Activated effector memory CD4-positive, alpha-beta T cell treated with Interleukin-2 at 50 U/mL for 16 hours (primary cell): ENCODE measurements at places on chromosomes 12 and 14.

GRCh38 chr14:106737021-106737420 lies 1210.6 kb downstream of the TMEM121 start:
- DNase-seq, result no peak

GRCh38 chr14:76990084-76990483 lies 38.4 kb downstream of the IRF2BPL start:
- DNase-seq, result no peak

DNA sequence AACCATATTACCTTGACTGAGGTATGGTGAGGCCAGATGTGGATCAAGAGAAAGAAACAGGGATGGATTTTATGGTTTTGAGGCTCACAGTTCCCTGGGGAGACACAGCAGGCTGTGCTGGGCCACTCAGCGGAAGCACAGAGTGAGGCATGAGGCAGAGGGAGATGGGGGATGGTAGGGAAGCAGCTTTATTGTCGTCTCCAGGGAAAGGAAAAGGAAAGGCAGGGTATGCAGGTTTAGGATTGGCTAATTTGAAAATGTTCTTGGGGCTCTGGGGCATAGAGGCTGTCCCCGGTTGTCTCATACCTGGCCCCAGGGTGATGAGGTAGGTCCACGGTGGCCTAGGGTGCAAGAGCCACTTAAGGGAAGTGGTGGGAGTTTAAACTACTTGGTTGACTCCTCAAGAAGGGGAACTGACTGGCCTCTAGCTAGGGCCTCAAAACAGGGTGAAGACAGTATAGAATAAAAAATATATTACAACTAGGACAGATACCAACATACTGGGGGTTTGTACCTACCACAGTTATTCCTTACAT lies 322.8 kb downstream of the RGS6 start:
- no peak for DNase-seq

GRCh38 chr14:64792231-64792630 lies 87.5 kb downstream of the SPTB start:
- no peak for DNase-seq

- no peak for DNase-seq
Measured at GRCh38 chr14:73955674-73956073, 5.6 kb downstream of the COQ6 start.

GRCh38 chr12:126362964-126363363 lies 1297.7 kb downstream of the AACS start:
- no peak for DNase-seq

DNA sequence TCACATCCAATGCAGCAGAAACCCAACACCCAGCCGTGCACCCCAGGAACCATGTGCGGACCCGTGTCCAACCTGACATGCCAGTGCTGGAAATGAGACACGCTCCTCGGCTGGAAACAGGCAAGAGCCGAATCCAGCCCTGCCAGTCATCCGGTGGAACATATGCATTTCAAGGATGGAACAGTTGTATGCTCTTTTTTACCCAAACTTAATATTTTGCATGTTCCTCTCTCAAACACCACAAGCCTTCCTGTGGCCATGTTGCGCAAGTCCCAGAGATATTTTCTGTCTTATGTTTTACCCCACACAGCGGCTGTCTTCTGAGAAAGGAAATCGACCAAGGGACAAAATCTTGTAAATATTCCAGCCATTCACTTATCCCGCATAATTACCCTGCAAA lies 196.9 kb downstream of the BCL11B start:
- no peak for DNase-seq

- DNase-seq, result no peak
Measured at GRCh38 chr12:105524961-105525360, 194.5 kb downstream of the C12orf75 start.

- peak; percentile 80 for DNase-seq
Measured at GRCh38 chr14:99605299-99605961, 1.4 kb upstream of the CCDC85C start.

- DNase-seq, result peak; percentile 23
Measured at GRCh38 chr14:106564058-106564643, 1037.8 kb downstream of the TMEM121 start.

DNA sequence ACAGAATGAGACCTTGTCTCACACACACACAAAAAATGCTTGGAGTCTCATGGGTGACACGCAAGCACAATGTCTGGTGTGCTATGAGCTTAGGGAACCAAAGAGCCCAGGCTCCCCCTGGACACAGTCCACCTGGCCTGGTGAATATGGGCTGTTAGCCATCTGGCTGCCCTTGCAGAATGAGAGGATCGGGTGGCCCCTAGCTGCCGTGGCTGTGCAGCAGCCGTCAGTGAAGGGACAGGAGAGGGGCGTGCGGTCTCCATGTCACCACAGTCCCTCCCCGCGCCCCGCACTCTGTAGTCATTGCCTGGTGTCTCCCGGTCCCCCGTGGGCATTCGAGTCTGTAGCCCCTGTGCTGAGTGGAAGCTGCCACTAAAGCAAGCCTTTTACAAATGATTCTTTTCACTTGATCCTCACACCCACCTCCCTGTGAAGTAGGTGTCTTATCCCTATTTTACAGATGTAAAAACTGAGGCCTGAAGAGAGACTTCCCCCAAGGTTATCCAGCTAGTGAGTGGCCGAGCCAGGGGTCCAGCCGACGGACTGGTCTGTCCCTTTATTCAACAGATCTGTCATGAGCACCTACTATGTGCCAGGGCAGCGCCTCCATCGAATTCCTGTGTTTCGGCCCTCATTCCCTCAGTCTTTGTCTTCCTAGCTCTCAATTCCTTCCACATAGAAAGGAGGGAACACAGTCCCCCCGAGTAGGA lies 18.8 kb downstream of the MVK start:
- no peak for DNase-seq

DNA sequence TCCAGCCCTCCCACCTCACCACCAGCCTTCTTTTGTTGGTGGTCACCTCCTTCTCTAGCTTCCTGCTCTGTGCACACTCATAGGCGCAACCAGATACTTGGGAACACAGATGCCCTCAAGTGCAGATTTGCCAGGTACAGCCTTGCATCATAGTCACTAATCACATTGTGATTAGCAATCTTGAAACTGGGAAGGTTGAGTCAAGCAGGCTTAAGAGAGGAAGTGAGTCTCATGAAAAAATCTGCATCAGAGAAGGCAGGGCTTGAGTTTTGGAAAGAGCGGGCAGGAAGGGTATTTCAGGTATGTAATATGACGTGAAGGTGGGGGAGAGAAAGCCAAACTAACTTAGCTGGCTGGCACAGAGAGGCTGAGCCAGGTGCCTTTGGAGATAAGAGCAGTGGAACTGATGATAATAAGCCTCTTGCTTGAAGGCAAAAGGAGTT lies 2.7 kb upstream of the RABGGTA start:
- no peak for DNase-seq

GRCh38 chr14:99790201-99790977 lies 2.8 kb upstream of the EML1 start:
- DNase-seq, result no peak

GRCh38 chr12:126667339-126667738 lies 1599.6 kb upstream of the TMEM132C start:
- DNase-seq, result no peak

DNA sequence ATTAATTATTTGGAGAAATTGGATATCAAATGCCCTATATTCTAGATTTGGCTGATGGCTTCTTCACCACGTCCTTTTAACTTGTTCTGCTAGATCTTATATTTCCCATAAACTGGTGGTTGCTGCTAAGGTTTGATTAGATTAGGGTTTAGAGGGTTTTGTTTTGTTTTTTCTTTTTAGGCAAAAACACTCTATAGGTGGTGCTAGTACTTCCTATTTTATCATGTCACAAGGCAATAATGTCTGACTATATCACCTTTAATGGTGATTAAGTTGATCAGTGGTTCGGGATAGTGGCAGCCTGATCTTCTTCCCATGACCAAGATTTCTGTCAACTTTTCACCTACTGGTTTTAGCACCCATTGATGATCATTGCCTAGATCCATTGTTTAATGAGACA lies 455.1 kb downstream of the RAD51B start:
- DNase-seq, result no peak

DNA sequence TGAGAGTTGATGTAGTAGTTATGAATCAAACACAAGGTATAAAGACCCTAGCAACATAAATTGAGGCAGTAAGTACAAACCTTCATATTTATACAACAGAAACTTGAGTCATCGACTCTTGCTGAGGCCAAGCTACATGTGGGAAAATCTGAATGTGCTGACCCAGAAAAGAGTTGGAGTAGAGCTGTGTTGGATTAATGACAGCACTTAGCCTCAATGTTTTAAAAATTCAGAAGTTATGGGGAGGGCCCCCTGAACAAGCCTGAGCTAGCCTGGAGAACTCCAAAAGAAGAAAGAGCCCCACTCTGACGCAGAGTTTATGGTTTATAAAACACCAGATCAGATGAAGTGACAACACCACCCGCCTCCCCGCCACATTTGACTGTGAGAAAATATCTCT lies 100.0 kb downstream of the DUSP6 start:
- no peak for DNase-seq

DNA sequence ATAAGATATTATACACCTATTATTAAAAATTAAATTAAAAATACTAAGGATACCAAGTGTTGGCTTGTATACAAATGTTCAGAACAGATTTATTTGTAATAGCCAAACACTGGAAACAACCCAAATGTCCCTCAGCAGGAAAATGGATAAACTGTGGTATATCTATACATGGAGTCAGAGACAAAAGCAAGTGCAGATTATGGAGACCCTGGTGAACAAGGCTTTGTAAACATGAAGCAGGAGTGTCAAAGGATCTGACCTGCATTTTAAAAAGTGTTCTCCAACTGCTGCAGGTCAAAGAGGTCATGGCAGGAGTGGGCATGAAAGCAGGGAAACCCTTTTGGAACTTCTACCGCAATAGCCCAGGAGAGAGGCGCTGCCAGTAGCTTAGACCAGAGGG lies 181.6 kb downstream of the STXBP6 start:
- no peak for DNase-seq

DNA sequence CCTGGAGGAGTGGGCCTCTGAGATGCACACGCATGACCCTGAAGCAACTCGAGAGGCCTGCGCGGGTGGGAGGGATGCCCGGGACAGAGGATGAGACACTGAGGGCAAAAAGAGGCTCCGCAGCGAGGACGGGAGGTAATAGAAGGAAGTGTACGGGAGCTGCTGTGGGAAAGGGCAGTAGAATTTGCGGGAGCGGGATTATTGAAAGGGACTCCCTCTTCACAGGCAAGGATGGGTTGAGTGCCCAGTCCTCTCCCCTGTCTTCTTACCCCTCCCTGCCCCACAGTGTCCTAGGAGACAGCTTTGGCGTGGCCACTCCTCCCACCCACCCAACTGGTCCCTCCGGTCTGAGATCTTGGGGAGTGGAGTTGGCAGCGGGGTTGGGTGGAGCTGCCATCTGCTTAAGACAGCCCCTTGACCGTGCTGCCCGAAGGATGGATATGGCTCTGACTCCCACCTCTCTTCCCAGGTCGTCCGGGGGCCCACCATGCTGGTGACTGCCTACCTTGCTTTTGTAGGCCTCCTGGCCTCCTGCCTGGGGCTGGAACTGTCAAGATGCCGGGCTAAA lies 15.7 kb upstream of the ESPL1 start:
- DNase-seq, result no peak

DNA sequence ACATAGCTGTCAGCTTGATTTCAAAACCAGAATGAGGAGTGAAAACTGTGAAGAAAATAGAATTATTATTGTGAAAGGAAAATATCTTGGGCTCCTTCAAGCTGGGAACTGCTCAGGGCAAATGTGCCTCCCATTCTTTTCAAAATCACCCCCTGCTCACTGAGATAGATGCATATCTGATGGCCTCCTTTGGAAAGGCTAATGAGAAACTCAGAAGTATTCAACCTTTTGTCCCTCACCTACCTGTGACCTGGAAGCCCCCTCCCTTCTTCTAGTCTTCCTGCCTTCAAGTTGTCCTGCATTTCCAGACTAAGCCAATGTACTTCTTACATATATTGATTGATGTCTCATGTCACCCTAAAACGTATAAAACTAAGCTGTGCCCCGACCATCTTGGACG lies 81.1 kb upstream of the C14orf132 start:
- DNase-seq, result no peak

GRCh38 chr12:126033751-126034150 lies 968.5 kb downstream of the AACS start:
- no peak for DNase-seq

DNA sequence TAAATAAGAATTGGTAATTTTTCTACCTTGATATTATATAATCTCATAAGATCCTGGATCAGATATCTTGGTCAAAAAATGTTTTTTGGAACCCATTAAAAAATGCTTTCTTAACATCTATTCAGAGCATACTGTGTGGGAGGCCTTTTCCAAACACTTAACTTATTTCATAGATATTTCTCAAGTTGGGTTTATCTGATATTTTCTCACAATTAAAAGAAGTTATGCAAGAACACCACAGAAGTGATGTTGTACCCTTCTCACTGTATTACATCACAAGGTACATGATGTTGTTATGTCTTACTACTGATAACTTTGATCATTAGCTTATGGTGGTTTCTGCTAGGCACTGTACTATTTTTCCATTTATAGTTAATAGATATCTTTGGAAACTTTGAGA lies 23.4 kb upstream of the PRPF39 start:
- DNase-seq, result no peak

DNA sequence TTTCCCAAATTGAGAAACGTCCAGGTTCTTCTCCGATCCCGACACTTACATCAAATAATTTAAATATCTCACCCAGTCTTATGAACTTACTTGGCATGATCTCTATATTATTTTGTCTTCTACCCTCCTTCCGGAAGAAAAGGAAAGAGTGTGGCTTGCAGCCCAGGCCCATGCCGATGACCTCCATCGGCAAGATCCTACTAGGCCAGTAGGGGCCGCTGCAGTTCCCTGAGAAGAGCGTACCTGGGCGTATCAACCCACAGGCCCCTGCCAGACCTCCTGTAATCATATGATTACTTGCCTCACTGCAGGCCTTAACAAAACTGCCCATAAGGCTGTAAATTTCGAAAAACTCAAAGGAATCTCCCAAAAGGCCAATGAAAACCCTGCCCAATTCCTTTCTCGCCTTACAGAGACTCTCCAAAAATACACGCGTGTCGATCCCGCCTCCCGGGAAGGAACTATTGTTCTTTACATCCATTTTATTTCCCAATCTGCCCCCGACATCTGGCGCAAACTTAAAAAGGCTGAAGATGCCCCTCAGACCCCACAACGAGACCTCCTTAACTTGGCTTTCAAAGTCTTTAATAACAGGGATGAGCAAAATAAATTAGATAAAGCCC lies 69.6 kb downstream of the MOK start:
- DNase-seq, result peak; percentile 59

DNA sequence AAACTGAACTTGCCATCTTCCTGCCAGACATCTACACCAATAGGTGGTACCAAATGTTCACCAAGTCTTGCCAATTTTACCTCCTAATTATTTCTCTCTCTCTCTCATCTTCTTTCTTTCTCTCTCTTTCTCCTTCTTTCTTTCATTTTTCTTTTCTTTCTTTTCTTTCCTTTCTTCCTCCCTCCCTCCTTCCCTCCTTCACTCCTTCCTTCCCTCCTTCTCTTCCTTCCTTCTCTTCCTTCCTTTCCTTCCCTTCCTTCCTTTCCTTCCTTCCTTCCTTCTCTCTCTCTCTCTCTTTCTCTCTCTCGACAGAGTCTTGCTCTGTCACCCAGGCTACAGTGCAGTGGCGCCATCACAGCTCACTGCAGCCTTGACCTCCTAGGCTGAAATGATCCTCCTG lies 55.4 kb upstream of the PSMA6 start:
- DNase-seq, result no peak
